ENCODE measurements at places on chromosomes 11 and 22. TPM values are rescaled to one million over a fixed set of nuclear protein-coding genes. Genes with fewer than 3 reads are reported as not detected.

GRCh38 chr11:16001899-16002426, 354.4 kb downstream of the SOX6 start:
- no peak for DNase-seq

DNA sequence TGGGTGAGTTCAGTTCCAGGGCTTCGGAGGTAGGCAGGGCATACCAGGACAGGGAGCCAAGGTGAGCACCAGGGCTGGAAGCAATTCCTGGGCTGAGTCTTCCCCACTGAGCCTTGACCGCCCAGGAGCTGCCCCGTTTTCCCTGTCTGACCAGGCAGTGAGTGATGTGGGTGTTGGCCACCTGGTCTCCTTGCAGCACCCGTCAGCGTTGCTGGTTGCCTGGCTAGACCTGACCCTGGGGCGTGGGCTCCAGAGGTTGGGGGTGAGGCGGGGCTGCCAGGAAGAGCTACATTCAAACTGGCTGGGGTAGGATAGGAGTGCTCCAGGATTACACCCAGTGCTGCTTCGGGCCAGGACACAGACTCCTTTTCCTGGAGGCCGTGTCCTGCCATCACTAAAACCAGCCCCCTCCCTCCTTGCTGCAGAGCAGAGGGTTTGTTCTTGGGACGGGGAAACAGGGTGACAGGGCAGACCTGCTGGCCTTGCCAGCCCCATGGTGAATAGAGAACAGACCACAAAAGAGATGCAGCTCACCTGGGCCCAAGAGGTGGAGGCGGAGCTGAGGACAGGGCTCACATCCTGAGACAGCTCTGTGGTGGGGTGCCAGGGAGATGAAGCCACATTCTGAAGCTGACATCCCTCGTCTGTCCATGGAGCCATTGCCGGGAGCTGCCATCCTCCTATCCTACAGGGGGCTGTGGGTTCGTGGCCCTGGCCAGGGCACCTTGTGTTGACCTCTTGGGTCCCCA, 14.2 kb downstream of the INCENP start:
- no peak for DNase-seq

DNA sequence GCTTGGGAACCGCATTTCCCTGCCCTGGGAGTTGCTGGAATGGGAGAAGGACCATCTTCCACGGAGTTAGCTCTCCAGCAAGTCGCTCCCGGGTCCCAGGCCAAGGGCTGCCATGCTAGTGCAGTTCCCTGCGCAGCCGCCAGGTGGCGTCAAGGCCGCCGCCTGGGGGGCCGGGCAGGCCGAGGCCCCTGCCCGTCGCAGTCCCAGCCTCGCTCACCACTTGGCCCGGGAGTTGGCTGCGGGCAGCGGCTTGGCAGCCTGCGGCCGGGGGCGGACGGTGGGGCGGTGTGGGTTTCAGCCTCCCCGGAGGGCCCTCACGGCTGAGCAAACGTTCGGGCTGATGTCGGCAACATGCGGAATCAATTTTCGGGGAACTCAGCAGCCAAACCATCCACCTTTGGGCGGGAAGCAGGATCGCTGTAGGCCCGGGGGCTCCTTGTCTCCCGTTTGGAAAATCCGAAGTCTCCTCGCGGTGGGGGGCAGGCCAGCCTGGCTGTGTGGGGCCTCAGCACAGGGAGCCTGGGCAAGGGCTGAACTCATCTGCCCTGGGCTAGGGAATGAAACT, 415.1 kb downstream of the SOX6 start:
- peak; percentile 22 for DNase-seq

DNA sequence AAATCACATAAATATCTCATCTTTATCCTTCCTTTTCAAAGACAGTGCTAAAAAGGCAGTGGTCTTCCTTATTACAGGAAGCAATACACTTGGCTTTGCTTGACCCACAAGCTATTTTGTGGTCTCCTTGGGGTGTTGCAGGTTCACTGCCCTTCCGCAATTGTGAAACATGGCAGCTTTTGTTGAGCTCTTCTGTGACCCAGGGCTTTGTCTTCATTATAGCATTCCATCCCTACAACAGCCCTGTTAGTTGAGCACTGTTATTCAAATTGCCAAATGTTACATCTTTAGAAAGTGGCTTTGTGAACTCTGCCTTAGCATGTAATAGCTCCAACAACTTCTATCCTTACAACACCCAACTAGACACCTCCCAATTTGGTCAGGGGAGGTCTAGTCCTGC, 107.1 kb downstream of the OPCML start:
- DNase-seq: no peak

DNA sequence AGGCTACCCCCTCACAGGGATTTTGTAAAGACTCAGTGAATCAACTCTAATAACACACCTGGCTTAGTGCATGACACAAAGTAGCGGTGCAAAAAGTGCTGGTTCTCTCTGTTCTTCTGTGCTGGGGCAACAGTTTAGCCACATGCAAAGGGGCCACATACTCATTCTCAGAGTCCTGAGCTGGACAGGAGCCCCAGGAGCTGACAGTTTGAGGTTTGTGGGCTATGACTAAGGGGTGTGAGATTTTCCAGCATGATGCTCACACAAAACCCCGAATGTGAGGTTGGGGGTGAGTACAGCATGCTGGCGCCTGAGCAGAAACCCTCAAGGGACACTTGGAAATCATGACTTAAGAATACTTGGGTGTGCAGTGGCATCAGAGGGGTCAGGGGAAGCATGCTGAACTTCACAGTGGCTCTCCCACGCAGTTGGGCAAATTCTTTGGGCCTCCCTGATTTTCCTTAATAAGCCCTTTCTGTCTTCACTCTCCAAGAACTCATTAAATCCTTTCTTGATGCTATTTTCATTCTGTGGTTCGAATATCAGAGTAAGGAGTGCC, 31.0 kb downstream of the TMPRSS5 start:
- no peak for DNase-seq

DNA sequence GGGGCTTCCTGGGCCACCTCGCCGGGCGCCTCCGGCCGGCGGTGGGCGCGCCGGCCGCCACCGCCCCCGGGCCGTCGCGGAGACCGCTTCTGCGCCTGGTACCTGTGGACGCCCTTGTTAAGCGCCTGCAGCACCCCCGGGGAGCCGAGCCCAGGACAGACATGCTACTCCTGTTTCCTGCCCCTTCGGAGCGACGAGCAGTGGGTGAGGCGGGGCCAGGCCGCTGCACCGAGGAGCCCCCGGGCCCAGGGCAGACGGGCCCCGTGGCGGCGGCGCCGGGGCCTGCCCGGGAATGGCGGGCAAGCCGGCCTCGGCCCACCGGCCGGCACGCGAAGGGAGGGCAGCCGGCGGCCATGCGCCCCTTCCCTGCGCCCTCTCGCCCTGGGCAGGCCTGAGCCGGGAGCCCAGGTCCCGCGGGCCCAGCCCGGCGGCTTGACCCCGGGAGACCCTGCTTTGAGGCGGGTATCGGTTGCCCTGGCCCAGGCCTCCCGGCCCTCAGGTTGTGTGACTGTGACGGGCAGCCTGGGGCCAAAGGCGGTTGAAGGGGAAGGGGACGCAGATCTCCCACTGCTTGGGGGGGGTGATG, 789 bp upstream of the KDM2A start:
- DNase-seq: peak; percentile 51

GRCh38 chr11:65502555-65503367, 3.9 kb downstream of the MALAT1 start:
- DNase-seq: no peak

DNA sequence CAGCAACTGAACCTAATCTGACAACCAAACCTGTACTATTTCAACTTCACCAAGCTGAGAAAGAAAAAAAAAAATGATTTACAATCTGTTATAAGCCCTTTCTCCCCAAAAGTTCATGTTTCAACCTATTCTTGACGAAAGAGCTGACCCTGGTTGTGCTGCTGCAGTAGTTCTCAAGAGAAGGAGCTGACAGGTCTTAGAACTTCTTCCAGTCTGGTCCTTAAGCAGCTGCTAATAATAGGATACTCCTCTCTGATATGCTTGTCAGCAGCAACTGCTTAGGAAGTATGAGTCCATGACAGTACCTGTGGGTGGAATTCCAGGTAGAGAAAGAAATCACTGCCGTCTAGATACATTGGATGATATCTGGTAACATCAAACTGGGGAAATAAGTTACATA, 735.1 kb upstream of the CCDC90B start:
- no peak for DNase-seq

- no peak for DNase-seq
Observed at GRCh38 chr11:129930743-129931142, 35.4 kb upstream of the NFRKB start.

DNA sequence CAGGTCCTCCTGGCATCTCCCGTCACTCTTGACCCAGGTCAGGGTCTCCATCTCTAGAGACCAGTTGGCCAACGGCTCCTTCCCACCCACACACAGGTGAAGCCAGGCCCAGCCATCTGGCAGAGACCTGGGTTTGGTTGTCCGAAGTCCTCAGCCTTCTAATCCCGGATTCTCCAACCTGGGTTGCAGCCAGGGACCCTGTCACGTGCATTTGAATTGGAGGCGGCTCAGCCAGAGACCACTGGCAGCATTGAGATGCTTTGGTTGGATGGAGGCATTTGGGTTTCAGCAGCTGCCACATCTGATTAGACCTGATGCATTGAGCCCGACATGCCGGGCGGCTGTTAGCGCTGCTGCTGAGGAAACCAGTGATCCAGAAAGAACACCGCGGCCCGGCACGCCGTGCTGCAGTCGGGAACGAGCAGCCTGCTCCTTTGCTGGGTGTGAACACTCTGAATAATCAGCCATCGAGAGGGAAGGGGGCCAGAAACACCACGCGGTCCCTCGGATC, 163.2 kb downstream of the BRD1 start:
- DNase-seq: peak; percentile 12

The SNX32 gene
- 2.6 TPM for total RNA-seq
